ENCODE measurements at places on chromosomes 6 and 20.

- DNase-seq = no peak
Observed at GRCh38 chr6:53168516-53169267, 20.1 kb upstream of the GCM1 start.

DNA sequence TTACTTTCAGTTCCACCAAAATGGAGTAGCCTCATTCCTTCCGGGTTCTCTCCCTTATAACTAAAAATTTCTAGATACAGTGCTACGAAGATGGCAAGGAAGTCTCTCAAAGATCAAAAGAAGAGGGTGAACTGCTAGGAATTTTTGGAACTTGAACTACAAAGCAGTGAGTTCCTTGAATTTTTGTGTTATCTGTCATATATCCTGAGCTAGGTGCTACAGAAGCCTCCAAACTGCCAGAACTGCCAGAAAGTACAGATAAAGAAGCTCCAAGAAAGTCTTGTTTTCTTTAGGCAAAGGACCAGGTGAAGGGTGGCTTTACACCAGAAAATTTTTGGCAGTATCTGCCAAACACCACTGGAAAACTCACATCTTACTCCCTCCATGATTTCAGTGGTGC lies 218.8 kb upstream of the FLRT3 start:
- DNase-seq = no peak

- no peak for DNase-seq
Observed at GRCh38 chr20:23387118-23387443, 25.1 kb downstream of the GZF1 start.

DNA sequence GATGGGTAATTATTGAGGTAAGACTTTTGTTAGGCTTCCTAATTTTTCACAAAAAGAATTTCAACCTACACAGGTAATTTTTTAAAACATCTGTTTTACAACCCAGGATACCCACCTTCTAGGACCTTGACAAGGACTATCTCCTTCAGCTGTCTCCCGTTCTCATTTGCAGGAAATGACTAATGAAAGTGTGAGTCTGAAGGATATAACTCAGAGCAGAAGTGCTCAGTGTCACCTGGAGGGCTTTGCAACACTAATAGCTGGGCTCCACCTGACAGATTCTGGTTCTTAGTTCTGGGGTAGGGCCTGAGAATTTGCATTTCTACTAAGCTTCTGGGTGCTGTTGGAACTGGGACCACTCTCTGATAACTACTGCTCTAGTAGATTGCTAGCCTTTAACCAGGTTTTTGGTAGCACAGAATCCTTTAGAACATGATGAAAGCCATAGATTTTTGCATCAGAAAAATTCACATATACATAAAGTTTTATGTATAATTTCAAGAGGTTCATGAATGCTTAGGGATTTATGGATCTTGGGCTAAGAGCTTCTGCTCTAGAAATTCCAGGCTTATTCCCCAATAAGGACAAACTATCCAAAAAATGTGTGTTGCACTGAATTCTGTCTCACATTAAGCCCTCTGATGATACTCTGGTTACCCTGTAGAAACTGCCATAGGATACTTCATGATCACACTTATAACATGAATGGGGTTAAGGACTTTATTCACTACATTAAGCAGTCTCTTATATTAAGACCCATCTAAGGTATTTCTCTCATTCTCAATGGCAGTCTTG lies 30.3 kb downstream of the AK9 start:
- DNase-seq = no peak

GRCh38 chr6:29676981-29677601 lies 3.9 kb downstream of the ZFP57 start:
- no peak for DNase-seq

GRCh38 chr6:12172572-12172971 lies 117.6 kb upstream of the EDN1 start:
- no peak for DNase-seq

DNA sequence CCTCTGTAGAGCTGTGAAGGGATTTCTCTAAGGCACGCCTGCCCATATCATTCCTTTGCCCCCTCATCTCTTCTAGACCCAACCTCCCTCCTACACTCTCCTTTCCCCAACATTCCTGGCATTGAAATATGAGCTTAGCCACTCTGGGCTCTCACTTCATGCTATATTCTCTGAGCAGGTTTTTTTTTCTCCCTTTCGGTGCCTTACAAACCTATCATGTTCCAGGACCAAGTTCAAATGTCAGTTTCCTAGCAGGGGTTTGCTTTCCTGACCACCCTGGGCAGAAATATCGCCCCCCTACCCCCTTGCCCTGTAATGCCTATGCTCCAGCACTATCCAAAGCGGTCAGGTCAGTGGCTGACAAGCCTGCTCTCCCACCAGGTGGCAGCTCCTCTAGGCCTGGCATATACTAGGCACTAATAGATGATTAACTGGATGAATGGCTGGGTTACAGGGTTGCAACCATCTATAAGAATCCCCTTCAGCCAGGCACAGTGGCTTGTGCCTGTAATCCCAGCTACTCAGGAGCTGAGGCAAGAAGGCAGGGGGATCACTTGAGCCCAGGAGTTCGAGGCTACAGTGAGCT lies 25.7 kb upstream of the AAR2 start:
- no peak for DNase-seq

DNA sequence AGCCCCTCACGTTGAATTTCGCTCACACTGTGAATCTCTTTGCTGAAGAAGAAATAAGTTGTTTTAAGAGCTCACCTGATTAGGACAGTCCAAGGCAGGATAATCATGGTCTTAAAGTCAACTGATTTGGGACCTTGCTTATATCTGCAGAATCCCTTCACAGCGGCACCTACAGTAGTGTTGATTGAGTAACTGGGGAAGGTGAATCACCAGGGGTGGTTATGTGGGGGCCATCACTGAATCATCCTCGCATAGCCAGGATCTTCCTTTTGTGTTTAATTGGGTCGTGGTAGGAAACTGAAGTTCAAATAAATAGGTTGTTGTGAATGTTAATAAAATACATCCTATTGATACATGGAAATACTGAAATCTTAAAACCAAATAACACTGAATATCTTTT lies 20.2 kb upstream of the MICA start:
- no peak for DNase-seq

DNA sequence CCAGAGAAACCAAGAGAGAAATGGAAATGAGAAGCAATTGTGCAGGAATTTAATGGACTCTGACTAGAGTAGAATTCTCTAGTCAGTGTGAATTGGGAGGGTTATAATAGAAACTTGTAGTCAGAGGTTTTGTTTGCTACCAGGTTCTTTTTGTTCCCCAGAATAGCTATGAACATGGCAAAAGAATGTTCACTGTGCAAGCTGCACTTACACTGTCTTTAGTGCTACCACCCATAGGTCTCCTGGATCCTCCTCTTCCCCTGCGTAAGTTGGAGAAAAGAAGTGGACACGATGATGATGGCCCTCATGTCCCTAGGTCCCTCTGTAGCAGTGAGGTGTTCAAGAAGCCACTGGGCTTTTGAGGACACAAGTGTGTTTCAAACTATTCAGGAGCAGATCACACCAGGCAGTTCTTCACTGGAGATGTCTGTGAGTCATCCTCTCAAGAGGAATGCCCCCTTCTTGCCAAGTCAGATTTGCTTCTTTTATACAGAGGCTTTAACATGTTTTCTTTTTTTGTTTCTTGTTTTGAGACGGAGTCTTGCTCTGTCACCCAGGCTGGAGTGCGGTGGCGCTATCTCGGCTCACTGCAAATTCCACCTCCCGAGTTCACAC lies 47.6 kb upstream of the SMIM8 start:
- DNase-seq = no peak

- DNase-seq = no peak
Observed at GRCh38 chr20:24662322-24662721, 192.9 kb downstream of the SYNDIG1 start.

DNA sequence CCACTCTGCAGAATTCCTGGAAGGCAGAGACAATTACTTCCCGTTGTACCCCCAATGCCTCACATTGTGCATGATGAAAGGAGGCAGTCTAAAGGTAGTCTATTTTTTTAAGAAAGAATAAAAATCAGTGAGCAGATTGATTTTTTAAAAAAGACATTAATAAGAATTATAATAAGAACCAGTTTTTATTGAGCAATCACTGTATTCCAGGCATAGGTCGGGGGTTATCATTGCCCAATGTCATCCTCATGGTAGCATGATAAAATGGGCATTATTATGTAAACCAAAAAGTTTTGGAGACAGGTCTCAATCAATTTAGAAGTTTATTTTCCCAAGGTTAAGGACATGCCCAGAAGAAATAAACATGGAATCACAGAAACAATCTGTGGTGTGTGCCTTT lies 14.0 kb upstream of the QKI start:
- no peak for DNase-seq

- DNase-seq = no peak
Observed at GRCh38 chr6:11231564-11232192, 790 bp downstream of the NEDD9 start.

DNA sequence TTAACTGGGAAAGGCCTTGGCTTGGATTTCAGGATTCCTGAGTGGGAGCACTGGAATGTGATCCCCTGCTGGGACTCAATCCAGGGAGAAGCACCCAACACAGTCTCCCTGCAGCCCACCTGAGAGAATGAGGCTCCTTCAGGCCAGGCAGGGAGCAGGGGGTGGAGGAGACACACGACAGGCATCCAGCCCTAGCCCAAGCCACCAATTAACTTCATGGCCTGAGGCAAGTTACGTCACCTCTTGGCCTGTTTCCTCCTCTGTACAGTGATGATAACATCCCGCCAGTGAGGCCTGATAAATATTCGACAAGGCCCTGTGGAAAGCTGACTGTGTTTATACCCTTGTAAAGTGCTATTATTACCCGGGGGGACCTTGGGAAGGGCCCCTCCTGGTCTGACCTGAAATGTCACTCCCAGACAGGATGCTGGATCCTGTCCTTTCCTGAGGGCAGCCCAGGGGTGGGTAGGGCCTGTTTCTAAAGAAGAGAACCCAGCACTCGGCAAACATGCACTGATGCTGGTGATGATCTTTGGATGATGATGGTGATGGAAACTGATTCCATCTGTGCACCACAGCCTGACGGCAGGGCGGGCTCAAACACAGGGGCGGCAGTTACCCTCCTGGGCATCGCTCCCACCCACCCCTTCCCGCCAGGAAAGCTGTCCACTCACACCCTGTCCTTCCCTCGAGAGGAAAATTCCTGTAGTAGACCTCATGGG lies 12.4 kb downstream of the FRS3 start:
- DNase-seq = no peak

GRCh38 chr6:97978855-97979271 lies 695.8 kb upstream of the MMS22L start:
- no peak for DNase-seq

- DNase-seq = no peak
Observed at GRCh38 chr6:118012944-118013343, 105.9 kb downstream of the SLC35F1 start.

GRCh38 chr6:20835315-20836010 lies 301.2 kb downstream of the CDKAL1 start:
- DNase-seq = no peak

- no peak for DNase-seq
Observed at GRCh38 chr6:94227741-94228140, 808.4 kb upstream of the EPHA7 start.

DNA sequence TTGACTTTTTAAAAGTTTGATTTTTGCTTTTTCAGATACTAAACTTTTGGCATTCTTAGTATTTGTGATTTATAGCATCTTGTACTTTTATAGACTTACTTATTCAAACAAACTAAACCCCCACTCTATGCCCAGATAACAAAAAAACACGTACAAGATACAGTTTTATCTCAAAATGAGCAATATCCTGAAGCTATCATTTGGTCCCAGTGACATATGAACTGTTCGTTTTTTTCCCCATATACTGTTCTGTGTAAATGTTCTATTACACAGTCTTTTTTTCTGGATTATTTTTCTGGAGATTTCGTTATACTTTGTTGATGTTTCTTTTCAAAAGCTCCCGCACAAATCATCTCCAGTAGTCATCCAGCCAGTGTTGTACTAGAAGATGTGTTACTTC lies 27.3 kb upstream of the SERINC3 start:
- DNase-seq = no peak

GRCh38 chr6:82033631-82034211 lies 213.8 kb downstream of the IBTK start:
- DNase-seq = no peak

DNA sequence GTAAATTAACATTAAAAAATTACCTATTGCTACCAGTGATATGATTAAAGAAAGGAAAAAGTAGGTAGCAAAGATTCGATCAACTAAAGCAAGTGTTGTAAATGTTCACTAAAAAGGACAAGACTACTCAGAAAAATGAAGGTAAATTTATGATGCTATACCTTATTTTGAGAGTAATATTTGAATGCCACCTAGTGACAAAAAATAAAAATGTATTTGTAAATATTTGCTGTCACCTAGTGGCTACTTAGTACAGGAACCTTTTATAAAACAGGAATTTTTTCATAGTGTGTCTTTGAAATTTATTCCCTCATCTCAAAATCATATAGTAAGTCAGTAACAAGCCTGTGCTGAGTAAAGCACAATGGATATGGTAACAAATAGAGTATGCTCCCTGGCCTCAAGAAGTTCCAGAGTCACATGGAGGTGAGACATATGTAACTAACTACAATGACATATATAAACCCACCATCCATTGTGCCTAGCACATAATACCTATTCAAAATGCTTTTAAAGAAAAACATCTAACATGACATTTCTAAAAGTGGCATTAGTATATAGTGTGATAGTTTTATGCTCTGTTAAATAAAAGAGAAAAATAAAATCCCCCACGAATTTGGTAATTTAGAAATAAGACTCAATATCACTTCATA lies 193.1 kb upstream of the SIM1 start:
- no peak for DNase-seq

DNA sequence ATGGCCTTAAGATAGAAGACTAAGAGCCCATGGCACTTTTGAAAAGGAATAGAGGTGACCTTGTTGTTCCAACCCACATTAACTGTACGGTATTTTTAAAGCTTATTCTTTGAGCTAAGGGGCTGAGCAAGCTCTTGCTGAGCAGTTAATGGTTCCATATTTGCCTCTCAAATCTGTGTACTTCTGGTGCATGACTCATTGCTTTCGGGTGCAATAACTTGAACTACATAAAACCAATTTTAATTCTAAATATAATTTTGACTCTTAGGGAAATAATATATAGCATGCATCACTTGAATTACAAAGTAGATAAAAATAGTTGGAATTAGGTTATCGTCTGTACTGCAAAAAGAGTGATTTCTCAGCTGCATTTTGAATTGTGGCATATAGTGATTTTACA lies 348.1 kb upstream of the CITED2 start:
- DNase-seq = no peak
